ENCODE measurements at places on chromosomes 4 and X.

- no peak for DNase-seq
Measured at GRCh38 chr4:111501946-111502345, 643.3 kb upstream of the FAM241A start.

DNA sequence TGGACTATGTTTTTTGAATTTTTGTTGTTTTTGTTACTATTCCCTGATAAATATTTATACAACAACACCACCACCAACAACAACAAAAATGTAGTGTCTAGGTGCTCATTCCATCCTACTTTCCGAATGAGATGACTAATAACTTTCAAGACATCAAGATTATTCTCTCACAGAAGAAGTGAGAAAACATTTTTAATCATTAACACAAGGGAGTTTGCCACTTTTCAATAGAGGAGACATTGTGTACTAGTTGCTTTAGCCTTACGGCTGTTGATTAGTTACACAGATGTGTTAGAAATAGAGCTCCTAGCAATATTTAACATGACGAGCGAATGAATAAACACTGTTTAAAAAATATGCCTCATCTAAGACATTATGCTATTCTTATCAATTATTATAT is 898.8 kb downstream of the C4orf33 start:
- no peak for DNase-seq

- DNase-seq = peak; percentile 77
Measured at GRCh38 chr4:742742-743311, 37.2 kb downstream of the PCGF3 start.

- DNase-seq = no peak
Measured at GRCh38 chr4:3374011-3374645, 67.6 kb upstream of the HGFAC start.

- DNase-seq = no peak
Measured at GRCh38 chr4:5423670-5424069, 284.7 kb downstream of the EVC2 start.

DNA sequence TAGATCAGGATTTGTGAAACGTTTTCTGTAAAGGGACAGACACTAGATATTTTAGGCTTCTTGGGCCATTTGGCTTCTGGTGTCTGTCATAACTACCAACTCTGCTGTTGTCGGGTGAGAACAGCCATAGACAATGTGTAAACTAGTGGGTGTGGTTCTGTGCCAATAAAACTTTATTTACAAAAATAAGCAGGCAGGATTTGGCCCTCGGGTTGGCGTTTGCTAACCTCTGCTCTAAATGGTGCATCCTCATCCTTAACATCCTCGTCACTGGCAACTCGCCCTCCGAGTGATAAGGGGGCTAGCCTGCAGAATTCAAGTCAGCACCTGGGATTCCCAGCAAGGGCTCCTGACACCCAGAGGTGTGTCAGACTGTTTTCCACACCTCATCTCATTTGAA is 105.8 kb upstream of the MSX1 start:
- DNase-seq = no peak

DNA sequence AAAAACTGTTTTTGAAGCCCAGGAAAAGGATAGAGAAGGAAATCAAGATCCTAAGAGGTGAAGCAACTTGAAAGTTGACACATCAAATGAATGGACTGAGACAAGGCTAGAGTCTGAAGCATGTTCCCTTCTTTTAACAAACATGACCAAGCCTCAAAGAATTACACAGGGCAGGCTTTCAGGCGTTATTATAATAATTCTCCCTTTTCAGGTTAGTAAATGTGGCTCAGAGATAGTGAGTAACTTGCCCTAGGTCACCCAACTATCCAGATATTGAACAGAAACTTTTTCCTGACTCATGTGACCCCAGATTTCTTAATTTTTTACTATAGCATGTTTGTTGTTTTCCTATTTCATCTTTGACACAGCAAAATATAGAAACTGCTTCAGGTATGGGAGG is 91.7 kb downstream of the PPP1R2C start:
- no peak for DNase-seq

DNA sequence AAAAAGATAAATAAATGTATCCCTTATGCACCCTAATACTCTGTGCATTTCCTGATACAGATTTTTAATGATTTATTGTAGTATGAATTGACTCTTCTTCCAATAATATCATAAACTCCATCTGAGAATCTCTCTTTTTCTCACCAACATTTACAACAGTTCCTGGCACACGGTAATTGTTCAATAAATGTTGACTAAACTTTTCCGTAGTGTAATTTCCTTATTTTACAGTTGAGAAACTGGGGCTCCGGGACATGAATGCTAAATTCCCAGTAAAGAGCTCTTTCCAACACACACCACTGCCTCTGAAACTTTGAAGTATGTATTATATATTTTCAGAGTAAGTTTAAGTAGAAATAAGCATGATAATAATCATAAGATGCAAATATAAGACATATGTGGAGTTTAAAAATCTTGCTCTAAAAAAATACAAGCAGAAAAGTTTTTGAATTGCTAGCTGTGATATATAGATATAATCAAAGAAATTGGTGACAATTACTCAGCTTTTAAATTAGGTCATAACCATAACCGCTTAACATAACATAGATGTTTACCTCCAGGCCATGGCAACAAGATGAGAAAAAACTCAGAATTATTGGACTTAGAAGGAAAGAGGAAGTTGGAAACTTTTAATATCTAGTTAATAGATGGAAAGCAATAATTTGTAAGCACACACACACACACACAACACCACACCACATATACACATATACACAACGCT is 28.2 kb upstream of the ANTXR2 start:
- DNase-seq = no peak

DNA sequence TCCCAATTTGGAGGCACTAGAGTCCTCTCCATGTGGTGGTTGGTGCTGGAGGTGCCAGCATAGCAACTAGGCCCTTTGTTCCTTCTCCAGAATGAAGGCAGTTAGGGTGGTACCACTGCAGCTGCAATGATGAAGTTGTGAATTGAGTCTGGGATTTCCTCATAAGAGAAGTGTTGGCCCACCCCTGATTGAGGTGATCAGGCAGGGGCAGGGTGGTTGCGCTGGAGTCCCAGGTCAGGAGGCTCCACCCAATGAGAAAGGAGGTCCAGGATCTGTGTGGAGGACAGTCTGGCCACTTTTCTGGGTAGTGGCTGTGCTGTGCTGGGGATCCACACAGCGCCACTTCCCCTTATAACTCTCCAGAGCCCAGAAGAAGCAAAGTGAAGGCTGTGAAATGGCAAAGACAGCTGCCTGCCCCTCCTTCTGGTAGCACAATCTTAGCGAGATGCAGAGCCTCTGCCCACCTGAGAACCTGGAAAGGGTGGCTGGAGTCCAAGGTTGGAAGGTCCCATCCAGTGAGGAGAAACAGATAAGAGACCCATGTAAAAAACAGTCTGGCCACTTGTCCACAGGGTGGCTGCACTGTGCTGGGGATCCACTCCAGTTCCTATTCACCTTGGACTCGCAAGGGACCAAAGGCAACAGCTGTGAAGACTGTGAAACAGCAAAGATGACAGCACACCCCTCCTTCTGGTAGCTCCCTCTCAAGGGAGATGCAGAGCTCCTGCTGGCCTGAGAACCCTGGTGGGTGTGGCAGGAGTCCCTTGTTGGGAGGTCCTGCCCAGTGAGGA is 124.6 kb downstream of the RRAGB start:
- DNase-seq = no peak

DNA sequence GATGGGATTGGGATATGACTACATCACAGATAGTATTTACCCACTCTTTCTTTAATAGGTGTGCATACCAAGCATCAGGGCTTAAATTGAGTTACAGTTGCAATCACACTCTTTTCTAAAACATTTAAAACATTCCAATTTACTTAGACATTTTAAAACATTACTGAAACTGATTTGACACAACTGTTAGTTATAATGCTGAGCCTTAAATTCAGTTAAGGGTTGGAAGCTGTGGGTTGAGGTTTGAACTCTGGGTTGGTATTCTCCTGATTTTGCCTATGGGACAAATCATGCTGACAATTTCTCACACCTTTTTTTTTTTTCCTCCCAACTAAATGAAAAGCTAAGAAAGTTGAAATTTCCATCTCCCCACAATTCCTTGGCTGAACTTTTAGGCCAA is 16.3 kb downstream of the SLIT2 start:
- DNase-seq = no peak

GRCh38 chr4:116636917-116637316 is 448.5 kb downstream of the TRAM1L1 start:
- DNase-seq = no peak

DNA sequence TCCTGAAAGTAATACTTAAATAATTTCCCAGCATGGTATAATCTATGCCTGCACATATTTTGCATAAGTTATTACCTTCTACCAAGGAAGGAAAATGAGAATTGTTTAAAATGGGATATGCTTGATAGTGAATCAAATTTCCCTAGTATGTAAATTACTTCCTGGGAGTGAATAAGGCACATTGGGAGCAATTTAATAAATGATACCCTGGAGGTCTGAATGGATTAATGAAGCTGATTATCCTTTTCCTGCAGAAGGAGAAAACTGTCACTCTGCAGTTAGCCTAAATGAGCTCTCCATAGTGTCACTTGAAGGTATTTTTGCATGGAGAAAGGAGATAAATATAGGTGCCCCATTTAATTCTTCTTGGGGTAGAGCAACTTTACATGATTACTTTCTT is 2212.0 kb downstream of the PCDH7 start:
- no peak for DNase-seq

Data from activated CD4-positive, alpha-beta T cell treated with anti-CD3 and anti-CD28 coated beads for 4 hours (primary cell).